Activated CD8-positive, alpha-beta memory T cell treated with anti-CD3 and anti-CD28 coated beads for 24 hours (primary cell): ENCODE measurements at places on chromosomes 6 and 20.

- DNase-seq = no peak
These were observed 64.1 kb upstream of the RPS6KA2 start for GRCh38 chr6:166691199-166691598.

GRCh38 chr6:39050453-39051112, 2.0 kb downstream of the GLP1R start:
- DNase-seq = no peak

GRCh38 chr20:51481341-51481914, 61.1 kb downstream of the NFATC2 start:
- peak; percentile 81 for DNase-seq

DNA sequence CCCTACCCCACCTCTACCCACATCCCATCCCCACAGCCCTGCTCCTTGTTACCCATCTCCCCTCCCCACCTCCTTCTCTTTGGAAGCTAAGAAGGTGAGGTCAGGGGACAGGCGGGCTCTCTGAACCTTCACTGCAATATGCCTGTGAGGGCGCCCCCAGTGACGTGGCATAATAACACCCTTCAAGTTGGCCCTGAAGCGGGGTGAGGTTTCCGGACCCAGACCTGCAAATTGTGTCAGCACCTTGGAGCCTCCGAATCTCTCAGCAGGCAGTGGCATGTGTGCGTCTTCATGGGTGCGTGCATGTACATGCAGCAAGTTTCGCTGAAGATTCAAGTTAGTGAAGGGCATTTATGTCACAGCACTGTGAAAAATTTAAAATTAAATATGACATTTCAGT, 114.6 kb downstream of the SOBP start:
- DNase-seq = no peak

DNA sequence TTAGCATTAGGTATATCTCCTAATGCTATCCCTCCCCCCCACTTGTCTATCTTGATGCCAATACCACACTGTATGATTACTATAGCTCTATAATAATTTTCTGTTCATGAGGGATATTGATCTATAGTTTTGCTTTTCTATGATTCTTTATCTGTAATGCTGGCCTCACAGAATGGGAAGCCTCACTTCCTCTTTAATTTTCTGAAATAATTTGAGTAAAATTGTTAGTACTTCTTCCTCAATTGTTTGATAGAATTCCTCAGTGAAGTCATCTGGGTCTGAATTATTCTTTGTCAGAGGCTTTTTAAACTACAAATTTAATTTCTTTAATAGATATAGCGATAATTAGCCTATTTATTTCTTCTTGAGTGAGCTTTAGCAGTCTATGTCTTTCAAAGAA, 31.2 kb downstream of the SIRPD start:
- no peak for DNase-seq

DNA sequence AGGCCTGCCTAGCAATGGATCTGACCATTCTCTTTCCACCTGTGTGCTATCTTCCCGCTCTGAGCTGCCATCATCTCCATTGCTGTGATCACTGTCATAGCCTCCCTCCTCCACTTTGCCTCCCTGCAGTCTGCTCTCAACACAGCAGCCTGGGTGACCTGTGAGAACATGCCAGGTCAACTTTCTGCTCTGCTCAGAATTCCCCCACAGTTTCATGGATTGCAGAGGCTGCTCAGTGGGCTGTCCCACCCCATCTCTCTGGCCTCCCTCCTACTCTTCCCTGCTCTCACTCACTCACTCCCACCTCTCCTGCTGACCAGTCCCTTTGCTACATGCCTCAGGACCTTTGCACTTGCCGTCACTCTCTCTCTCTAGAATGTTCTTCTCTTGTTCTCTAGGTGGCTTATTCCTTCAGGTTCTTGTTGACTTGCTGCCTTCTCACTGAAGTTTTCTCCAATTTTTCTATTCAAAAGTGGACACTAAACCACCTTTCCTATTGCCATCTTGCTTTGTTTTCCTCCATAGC, 159.9 kb downstream of the CD83 start:
- no peak for DNase-seq

GRCh38 chr20:60338556-60338955, 380.3 kb downstream of the CDH26 start:
- no peak for DNase-seq

DNA sequence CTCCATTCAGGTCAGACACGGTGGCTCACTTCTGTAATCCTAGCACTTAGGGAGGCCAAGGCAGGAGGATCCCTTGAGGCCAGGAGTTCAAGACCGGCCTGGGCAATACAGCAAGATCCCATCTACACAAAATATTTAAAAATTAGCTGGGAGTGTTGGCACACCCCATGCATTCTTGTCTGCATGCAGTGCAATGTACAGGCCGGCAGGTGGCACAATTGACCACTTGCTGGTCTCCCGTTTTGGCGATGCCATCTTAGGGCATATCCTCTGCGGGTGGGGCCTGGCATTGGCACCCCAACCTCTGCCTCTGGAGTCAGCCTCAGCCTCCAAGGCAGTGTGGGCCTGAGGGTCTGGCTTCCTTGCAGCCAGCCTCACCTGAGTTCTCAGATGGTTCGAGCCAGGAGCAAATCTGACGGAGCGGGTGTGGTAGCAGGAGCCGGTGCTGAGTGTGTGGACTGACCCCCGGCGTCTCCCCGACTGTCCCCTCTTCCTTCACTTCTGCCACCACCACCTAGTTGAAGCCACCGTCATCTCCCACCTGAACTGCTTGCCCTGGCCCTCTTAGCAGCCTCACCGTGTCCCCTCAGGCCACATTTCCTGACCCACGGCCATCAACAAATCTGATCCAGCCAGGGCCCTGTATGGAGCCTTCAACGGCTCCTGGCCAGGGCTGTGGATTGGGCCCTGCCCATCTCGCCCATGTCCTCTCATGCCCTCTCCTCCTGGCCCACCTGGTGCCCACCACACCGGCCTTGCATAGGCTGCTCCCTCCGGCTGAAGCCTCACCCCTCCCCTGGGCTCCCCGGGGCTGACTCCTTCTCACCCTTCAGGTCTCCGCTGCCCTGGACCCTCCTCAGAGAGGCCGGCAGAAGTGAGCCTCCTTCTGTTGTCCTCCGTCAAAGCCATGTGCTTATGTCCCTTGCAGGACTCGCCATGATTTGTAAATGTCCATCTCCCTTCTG, 44.0 kb downstream of the EFCAB8 start:
- peak; percentile 87 for DNase-seq

- DNase-seq = no peak
These were observed 34.7 kb upstream of the LAMA4 start for GRCh38 chr6:112289038-112289566.

GRCh38 chr20:64049060-64049877, at the start of gene SOX18:
SOX18 (minus strand) TSS chr20:64049639; CDS start chr20:64049516, 123 bp downstream.
- no peak for DNase-seq

- DNase-seq = no peak
These were observed 42.5 kb downstream of the PSMB1 start for GRCh38 chr6:170510631-170511030.

- DNase-seq = no peak
These were observed 394.2 kb downstream of the BMP2 start for GRCh38 chr20:7161690-7162089.

DNA sequence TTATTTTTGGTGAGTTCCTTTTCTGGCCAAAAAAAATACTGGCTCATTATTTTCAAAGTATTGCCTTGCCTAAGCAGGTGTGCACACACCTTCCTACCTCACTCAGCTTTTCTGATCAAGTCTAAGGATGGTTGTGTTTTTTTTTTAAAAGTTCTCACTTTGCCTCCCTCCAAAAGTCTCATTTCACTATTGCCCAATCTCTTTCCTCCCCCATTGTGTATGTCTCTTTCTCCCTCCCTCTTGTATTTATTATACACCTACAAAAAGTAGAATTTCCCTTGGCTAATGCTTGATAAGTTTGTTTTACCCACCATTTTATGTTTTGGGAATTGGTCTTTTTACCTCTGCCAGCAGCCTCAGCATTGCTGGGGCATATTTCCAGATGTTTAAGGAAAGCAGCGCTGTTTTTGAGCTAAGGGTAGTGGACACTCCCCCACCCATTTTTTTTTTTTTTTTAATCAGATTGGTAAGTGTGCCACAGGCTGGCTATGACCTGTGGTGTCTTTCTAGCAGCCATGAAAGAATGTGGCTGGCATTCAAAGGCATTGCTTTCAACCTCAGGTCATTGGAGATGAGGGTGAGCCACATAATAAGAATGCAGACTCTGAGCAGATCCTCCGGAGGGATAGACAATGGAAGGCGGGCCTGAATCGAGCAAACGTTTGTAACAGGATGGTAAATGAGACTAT, 668.6 kb downstream of the UTRN start:
- no peak for DNase-seq

DNA sequence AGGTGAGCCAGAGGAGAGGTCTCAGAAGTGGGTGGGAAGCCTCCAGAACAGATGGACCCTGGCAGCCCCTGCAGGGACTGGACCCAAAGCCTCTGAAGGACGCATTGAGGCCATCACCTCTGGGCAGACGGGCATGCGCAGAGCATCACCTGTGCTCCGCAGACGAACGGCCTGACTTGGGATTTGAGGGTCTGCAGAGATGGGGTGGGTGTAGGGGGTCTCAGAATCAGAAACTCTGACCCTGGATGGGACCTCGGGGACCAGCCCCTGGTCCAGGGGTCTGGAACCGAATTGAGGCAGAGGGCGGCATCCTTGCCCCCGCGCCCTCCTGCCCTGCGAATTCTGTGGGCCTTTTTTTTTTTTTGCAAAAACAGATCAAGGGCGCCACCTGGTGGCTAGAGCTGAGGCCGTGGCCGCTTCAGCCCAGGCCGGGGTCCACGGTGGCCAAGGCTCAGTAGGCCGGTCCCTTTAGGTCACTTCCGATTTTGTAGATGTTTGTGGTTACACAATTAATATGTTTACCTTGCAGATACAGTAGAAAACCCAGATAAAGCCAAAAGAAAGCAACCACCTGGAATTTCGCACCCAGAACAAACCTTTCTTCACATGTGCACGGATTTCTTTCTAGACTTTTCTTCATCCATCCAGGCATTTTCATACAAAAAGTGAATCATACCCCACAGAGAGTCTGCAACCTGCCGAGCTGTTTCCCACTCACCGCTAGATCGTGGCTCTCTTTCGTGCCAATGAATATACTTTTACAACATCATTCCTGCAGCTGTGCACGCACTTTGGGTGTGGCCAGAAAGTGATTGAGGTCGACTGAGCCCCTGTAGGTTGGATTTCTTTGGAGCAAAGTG, 25.9 kb downstream of the ZBP1 start:
- peak; percentile 84 for DNase-seq

- DNase-seq = peak; percentile 33
These were observed 18.6 kb upstream of the CST9L start for GRCh38 chr20:23586735-23587525.

DNA sequence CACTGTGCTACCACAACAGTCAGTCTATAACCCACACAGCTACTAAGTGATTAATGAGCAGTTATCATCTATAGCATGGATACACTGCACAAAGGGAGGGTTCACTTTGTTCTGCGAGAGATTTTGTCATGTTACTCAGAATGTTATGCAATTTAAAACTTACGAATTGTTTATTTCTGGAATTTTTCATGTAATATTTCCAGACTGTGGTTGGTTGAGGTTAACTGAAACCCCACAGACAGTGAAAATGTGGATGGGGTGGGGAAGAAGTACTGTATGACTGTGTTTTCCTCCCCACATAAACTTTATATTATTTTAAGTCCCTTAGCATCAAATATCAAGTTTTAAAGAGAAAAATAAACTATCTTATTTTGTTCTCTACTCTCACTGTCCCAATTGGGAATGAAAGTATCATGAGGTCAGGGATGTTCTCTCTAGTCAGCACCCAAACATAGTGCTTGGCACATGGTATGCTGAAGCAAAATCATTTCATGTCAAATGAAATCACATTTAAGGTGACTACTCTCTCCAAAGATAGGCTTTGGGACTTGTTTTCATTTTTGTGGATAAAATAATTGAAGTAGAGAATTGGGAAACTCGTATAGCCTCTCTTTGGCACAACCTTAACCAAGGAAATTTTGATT, 25.4 kb downstream of the DOP1A start:
- DNase-seq = no peak

DNA sequence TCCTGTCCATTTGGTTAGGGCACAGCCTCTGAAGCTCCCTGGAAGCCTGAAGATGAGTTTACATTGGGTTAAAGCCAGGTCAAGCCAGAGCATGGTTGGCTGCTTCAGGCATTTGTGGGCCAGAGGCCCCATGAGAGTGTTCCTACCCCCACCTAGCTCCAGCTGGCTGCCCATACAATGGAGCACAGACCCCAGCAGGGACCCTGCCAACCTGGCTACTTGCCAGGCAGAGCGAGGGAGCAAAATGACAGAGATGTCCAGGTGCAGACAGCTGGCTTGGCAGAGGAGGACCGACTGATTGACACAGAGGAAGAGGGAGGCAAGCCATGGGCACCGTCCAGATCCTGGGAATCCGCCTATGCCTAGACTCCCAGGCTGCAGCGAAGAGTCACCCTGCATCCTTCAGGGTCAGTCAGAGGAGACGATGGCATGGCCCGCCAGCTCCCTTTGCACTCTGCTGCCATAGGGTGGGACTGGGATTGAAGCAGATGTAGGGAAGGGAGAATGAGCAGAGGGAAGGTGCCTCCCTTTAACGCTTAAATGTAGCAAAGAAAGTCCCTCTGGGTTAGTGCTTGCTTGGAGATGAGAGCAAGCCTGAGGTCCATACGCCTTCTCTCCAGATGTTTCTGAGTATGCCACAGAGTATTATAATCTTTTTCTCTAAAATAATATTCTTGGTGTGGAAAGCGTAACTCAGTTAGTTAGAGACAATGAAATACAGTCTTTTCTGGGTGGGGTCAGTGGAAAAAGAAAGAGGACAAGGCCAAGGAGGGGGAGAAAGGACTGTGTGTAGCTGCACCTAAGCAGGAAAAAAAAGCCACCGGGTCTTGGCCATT, 77.6 kb upstream of the FYN start:
- DNase-seq = no peak

DNA sequence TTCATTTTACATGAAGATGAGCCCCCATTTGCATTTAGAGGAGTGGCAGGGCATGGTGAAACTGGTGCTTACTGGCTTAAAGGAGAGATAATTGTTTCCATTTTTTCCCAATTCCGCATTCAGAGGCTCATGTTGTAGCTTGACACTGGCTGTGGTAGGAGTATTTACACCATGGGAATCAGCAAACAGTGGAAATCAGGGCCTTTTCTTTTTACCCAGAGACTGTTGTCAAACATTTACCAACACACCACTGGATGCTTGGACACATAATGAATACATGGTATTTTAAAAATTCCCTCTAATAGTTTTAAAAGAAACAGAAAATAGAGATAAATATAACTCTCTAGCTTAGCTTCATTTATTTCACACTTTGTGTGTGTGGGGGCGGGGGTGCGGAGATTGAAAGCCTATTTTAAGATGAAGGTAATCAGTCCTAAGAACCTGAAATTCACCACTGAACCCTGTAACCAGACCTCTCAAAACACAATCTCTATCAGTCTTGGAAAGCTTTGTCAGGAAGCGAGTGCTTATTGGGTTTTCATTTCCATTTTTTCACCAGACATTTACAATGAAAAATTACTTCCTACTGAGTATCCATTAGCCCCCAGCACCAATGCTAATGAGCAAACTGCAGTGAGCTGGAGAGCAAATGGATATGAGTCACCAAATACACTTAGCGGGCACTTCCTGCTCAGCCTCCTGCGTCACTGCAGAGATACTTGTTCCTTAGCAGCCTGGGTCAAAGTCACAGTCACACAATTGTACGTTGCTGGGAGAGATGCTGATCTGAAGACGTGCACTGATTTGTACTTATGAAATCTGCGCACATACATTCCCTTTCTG, 532.0 kb downstream of the BCKDHB start:
- DNase-seq = no peak

- peak; percentile 91 for DNase-seq
These were observed 14.3 kb upstream of the FOXP4 start for GRCh38 chr6:41531591-41532582.
